Stimulated activated CD4-positive, alpha-beta T cell treated with anti-CD3 and anti-CD28 coated beads, Interleukin-4, amount 100 ng/mL, for 4 hours (primary cell): ENCODE measurements at places on chromosomes 13 and 19.
A peak's percentile ranks its signal among the peaks of the same experiment; 100 is the strongest.

DNA sequence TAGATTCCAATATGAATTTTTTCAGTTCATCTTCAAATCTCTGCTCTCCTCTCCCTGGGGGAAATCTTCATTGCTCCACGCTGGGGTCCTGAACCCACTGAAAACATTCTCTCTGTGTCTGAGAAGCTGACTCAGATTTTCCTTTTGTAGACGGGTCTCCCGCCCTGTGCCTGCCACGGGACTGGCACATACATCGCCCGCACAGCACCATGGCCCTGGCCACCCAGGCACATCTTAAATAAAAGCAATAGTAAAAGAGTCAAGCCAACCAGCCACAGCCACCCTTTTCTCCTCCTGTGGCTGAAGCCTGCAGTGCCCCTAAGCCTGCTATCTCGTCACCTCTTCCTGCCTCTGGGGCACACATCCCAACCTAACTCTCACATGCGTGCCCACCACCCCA lies 301.2 kb downstream of the ZNF536 start:
- no peak for DNase-seq

- DNase-seq = no peak
Measured at GRCh38 chr13:40780822-40781401, 8.5 kb upstream of the SLC25A15 start.

DNA sequence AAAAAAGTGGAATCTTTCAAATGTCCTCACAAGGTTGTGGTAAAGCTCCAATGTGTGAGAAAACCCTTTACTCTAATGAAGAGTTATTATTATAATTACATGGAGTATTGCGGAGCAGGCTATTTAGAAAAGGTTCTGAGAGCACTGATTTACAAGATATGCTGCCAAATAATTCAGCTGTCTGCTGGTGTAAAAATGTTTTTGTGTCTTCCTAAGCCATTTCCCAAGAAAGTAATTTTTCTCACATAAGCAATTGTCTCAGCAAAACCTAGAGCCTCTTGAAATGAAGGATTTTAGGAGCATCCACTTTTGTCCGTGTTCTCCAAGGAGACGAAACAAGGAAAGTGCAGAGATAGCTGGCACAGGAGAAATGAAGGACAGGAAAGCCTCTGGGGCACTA lies 229.6 kb upstream of the STARD13 start:
- no peak for DNase-seq

DNA sequence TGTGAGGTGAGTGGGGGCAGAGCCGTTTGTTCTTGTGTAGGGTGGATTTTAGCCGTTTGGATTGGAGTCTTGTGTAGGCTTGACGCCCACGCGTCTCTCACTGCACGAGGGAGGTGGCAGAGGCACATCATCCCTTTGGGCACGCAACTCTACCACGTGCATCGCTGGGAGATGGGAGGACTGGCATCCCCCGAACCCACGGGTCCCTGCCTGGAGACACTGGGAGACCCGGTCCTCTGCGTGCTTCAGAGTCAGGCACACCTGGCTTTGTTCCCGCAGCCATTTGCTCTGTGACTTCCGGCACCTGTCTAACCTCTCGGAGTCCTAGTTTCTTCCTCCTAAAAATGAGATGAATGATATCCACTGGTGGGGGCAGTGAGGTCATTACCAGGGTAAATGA lies 6.4 kb downstream of the ARHGEF7 start:
- no peak for DNase-seq

- DNase-seq = no peak
Measured at GRCh38 chr13:98487016-98487415, 89.9 kb downstream of the STK24 start.

GRCh38 chr19:33412601-33413425 lies 39.3 kb downstream of the CEBPG start:
- DNase-seq = no peak

DNA sequence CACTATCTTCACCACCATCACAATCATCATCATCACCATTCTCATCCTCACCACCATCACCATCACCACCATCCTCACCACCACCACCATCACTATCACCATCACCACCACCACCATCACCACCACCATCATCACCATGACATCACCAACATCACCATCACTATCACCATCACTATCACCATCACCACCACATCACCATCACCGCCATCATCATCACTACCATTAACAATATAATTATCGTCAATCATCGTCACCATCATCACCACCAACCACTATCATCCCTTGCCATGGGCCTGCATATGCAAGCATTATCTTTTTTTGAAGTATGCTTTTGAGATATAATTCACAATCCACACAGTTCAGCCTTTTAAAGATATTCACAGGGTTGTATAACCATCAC lies 7.6 kb upstream of the PPP6R1 start:
- DNase-seq = no peak

DNA sequence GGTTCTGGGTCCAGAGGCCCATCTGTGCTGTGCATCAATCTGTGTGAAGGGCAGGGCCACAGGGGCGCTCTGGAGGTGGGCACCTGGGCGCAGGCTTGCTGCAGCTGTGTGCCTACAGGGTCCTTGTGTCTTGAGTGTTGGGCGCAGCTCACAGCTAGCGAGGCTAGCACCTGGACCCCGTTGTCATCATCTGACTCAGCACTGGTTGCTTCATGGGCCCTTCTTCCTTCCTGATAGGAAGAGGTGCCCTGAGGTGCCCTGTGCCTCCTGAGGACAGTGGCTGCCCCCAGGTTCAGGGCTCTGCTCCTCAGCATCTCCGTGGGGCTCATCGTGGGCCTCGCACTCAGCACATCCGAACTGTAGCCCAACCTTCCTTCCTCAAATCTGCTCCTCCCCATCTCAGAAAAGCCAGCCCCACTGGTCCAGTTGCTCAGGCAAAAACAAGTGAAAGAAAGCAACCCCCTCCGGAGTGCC lies 54.8 kb downstream of the GATAD2A start:
- peak; percentile 30 for DNase-seq

DNA sequence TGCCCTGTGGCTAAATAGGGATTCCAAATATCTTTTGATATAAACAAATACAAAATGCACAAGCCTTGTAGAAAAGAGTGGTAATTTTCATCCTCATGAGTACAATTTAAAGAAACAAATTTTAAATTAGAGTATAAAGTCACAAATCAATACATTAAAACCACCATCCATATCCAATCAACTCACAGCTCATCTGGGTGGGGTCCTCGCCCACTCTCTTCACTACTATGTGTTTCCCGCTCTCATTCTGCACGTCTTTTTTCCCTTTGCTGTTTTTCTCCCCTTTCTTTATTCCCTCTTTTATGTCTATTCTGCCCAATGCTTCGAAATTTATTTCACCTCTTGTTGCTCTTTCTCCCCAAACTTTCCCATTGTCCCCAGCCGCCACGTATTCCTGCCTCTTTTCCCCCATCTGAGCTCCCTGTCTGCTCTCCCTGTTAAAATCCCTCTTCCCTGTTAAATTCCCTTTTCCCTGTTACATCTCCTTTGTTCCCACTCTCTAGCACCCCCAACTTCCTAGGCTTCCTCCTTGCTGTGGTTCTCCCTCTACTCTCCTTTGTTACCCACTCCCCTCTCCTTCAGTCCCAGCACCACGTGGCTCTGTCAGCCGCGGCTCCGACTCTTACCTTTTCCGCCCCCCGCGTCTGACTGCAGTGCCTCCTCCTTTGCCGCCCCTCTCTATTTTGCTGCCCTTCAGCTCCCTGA lies 1.3 kb downstream of the ZNF616 start:
- peak; percentile 9 for DNase-seq

DNA sequence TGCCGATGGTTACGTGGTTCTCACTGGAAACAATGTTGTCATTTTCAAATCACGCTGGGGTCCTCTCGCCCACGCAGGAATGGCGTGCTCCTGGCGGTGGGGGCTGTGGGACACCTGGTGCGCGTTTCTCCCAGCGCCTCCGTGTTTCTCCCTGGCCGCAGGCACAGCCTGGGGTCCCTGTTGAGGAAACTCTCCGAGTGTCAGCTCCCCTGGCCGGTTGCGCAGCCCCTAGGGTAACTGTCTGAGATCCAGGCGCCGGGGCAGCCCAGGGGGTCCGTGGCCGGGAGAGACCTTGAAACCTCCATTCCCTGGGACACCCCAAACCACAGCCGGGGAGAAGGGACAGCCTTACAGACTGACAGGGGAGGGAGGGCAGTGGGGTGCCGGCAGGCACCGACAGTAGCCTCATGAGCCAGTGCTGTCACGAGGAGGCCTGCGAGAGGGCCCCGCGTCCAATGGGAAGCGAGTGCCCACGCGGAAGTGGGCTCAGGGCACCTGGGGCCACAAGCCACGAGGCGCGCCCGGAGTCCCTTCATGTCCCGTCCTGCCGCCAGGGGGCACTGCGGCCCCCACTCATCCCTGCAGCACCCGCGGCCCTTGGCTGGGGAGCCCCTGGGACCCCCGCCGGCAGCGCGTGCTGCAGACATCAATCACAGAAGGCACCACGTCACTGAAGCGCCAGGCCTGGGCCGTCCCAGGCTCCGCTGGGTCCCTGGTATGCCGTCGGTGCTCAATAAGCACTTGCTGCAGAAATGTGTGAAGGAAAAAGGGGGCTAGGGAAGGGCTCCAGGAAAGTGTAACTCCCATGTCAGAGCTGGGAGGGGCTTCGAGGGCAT lies 9.5 kb downstream of the ADAMTSL5 start:
- peak; percentile 69 for DNase-seq

- no peak for DNase-seq
Measured at GRCh38 chr13:27607125-27607524, 13.2 kb downstream of the LNX2 start.

DNA sequence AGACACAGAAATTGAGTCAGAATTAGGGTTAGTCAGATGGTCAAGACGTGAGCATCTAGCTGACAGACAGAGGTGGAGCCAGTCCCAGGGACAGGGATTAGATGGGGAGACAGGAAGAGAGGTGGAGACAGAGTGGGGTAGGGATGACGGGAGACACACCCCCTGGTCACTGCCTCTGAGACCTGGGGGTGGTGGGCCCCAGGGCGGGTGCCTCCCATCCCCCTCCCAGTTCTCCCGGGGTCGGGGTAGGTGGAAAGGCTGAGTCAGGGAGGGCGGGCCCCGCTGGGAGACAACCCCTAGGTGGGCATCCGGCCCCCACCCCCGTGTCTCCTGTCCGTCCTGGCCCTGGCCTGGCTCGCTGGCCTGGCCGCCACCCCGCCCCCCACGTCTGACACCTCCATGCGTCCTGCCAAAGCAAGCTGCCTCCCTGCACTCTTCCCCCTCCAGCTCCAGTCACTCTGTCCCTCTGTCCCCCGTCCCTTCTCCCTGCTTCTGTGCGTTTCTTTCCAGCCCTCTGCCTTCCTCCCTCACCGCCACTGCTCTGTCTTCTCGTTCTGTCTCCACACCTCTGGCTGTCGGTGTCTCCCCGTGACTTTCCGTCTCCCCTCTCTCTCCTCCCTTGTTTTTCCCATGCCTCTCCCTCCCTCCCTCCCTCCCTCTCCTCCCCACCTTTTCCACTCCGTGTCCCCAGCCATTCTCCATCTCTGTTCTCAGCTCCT lies 15.1 kb downstream of the CCDC97 start:
- no peak for DNase-seq

DNA sequence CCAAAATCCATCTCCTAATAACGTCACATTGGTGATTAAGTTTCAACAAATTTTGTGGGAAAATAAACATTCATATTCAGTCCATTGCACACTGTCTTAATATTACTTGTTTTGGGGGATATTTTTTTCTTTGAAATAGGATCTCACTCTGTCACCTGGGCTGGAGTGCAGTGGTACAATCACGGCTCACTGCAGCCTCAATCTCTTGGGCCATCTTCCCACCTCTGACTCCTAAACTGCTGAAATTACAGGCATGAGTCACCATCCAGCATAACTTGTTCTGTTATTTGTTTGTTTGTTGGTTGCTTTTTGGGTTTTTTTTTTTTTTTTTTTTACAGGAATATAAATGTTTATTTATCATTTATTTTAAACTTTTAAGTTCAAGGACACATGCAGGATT lies 556.1 kb upstream of the SLITRK6 start:
- DNase-seq = no peak

DNA sequence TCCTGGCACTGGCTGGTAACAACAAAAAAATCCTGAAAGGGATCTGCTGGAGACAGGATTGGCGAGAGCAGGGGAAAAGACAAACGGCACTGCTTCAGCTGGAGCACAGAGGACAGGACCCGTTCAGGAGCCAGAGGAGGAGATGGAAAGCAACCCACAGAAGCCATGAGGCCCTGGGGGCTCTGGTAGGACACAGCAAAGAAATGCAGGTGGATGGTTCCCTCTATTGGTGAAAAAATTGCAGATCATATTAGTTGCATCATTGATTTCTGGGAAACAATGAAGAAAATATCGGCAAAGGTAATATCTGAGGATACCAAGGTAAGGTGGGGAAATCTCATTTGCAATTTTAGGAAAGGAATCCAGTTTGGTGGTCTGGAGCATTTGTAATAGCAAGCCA lies 25.7 kb upstream of the TPP2 start:
- no peak for DNase-seq

- no peak for DNase-seq
Measured at GRCh38 chr19:11330127-11330526, 9.3 kb downstream of the RAB3D start.

GRCh38 chr19:55068950-55069864 lies 6.3 kb upstream of the RDH13 start:
- DNase-seq = no peak

DNA sequence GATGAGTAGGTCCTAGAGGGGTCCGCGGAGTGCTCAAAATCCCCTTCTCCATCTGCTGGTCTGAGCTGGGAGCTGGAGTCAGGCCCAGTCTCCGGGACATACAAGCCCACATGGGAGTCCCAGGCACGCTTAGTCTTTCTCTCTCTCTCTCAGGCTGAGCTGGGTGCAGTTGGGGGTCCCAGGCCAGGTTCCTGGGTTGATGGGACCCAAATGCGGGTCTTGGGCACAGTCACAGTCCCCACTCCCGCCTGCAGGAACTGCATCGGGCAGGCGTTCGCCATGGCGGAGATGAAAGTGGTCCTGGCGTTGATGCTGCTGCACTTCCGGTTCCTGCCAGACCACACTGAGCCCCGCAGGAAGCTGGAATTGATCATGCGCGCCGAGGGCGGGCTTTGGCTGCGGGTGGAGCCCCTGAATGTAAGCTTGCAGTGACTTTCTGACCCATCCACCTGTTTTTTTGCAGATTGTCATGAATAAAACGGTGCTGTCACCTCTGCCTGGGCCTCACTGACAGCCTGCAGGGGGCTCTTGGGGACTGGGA lies 23.8 kb downstream of the CYP4F12 start:
- DNase-seq = no peak

GRCh38 chr19:12838182-12838885 lies at the start of gene MAST1:
Gene MAST1, plus strand, starts transcription at chr19:12838515. Its CDS starts 58 bp downstream, at chr19:12838573.
- peak; percentile 50 for DNase-seq

- DNase-seq = no peak
Measured at GRCh38 chr13:80341756-80342370, 937 bp upstream of the SPRY2 start.
